Activated T-cell treated with anti-CD3 and anti-CD28 coated beads, Interleukin-2, amount 50 U/mL, for 72 hours (primary cell): ENCODE measurements at places on chromosomes 2 and 18.

DNA sequence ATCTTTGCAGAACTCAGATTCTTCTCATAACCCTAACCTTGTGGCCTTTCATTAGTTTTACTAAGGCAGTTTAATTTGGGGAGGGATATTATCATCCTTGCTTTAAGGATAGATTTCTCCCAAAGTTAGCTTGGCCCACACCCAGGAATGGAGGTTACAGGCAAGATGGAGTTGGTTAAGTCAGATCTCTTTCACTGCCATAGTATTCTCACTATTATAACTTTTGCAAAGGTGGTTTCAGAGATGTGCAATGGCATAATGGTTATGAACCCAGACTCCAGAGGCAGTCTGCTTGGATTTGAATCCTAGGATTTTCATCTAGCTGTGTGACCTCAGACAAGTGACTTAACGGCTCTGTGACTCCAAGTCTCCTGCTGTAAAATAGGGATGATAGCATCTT lies 48.7 kb upstream of the NDUFV2 start:
- peaks cover 17% of the 10 kb centered on the region for H3K36me3 ChIP-seq
- no peak overlapping the region for H3K27ac ChIP-seq
- H3K4me1 ChIP-seq, result peaks cover 13% of the 10 kb centered on the region
- no peak for DNase-seq
- no peak overlapping the region for H3K4me3 ChIP-seq

DNA sequence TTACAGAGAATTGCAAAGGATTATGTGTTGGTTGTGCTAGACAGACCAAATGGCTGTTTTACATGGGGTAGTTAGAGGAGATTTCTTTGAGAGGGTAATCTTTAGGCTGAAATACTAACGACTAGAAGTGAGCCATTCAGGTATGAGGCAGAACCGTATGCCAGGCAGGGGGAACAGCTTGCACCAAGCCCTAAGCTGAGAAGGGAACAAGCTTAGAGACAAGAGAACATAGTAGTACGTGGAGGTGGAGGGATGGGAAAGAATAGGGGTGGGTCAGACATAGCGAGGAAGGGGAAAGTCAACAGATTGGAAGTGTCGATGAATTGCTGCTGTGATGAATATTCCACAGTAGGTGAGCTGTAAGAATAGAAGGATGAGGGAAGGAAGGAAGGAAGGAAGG lies 20.0 kb upstream of the CRIM1 start:
- H3K4me1 ChIP-seq, result peaks cover 9% of the 10 kb centered on the region
- H3K36me3 ChIP-seq, result no peaks in the 10 kb centered on the region
- no peak overlapping the region for H3K27ac ChIP-seq
- no peak overlapping the region for H3K4me3 ChIP-seq

DNA sequence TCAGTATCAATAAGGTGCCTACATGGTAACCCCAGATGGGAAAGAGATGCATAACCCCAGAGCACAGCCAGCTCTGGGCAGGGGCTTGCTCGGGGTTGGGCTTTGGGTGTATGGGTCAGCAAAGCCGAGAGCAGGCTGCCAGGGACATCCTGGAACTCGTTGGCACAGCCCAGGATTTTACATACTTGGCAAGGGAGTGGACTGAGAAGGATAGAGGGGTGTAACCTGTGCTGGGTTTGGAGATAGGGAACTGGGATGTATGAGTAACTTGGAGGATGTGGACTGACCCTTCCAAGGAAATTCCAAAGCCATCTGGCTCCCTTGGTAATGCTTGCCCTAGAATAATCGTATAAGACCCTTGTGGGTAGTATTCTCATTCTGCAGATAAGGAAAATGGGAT lies 44.2 kb downstream of the GPR39 start:
- H3K4me3 ChIP-seq, result no peak overlapping the region
- peaks cover 7% of the 10 kb centered on the region for H3K27me3 ChIP-seq
- H3K27ac ChIP-seq, result no peak overlapping the region
- no peak for DNase-seq

DNA sequence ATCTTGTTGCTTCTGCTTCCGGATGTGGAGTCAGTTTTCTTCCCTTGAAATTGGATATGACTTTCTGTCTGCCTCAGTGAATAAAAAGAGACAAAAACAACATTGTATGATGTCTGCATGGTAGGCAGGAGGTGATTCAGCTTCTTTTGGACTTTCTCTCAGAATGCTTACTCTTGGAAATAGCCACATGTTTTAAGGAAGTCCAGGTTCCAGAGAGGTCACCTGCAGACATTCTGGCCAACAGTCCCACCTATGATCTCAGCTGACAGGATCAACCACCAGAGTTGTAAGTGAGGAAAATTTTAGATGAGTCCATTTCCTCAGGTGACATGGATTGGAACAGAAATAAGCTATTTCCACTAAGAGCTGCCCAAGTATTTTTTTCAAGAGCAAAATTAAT lies 508.7 kb upstream of the FAM98A start:
- no peaks in the 10 kb centered on the region for H3K27me3 ChIP-seq
- no peak overlapping the region for H3K27ac ChIP-seq
- H3K4me3 ChIP-seq, result no peak overlapping the region
- H3K4me1 ChIP-seq, result no peaks in the 10 kb centered on the region
- H3K36me3 ChIP-seq, result no peaks in the 10 kb centered on the region
